ENCODE measurements at places on chromosomes 1 and 21.

- DNase-seq, result no peak
These were observed 46.9 kb downstream of the GIPC2 start for GRCh38 chr1:78092643-78093042.

DNA sequence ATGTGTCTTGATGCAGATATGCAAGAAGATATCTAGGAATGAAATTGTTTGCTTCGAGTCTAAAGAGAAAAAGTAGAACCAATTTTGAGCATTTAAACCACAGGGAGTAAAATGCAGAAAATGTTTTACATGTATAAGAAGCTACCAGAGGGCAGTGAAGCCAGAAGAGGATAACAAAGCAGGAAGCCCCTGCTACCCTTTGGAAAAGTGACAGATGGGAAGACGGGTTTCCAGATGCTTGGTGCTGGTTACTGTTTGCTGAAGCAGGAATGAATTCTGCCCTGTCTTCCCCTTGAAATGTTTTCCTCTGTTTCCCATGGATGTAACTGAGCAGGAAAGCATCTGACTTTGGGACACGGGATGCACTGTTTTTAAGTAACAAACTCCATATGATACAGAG lies 822.2 kb downstream of the MRPL39 start:
- DNase-seq, result no peak

DNA sequence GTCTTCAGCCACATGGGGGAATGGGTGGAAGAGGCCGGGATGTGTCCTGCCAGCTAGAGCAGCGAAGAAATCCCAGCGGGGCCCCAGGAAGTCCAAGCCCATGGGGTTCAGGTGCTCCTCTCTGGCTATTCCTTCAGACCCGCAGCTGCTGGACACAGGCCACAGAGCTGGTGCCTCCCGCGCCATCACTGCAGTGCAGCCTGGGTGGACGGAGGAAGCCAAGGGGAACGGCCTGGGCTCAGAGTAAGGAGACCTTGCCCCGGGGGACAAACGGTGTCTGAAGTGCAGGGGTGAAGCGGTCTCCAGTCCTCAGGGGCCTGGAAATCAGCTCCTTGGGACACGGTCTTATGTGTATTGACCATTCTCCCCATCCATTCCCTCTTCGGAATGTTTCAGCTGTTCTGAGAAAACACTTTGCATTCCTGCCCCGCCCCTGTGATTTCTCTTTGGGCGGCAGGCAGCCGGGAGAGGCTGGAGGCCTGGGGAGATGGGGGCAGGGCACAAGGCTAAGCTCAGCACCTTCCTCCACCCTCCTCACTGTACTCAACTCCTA lies 18.4 kb downstream of the MTHFR start:
- peak; percentile 9 for DNase-seq

- no peak for DNase-seq
These were observed 59.5 kb upstream of the C1orf105 start for GRCh38 chr1:172360985-172361384.

GRCh38 chr21:39350094-39351005 lies 1.5 kb upstream of the HMGN1 start:
- DNase-seq, result no peak

GRCh38 chr1:41274752-41275545 lies 32.8 kb upstream of the SCMH1 start:
- peak; percentile 80 for DNase-seq

DNA sequence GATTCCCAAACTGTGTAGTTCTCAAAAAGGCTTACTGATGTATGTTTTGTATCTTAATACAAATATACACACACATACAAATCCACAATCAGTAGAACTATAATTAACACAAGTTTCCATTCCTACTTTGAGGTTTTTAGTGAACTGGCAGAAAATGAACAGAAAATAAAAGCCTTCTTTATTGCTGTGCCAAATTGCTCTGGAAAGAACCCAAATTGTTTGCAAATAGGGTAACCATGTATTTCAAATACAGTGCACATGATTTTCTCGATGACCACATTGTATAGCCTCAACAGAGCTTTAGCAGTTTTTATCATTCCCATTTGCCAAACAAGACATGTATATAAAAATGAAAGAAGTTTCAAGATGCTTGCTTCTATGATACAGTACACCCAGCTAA lies 173.3 kb downstream of the COL24A1 start:
- DNase-seq, result peak; percentile 46
